RCC 7860 (cell line): ENCODE measurements at places on chromosomes 12 and 14.

DNA sequence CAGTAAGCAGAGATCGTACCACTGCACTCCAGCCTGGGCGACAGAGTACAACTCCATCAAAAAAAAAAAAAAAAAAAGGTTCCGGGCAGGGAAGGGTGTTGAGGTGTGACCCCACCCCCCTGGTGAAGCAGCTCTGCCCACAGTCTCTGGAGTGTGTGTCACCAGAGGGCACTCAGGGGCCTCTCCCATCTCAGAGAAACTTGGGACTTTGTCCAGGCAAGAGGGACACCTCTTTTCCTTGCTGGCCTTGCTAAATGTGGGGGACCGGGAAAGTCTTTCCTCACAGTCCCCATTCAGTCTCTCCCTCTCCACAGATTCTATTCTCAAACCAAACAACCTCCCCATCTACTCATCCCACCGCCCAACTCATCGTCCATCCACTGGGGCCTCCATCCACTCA lies 43.6 kb downstream of the RFLNA start:
- DNase-seq = no peak

- no peak for DNase-seq
Observed at GRCh38 chr12:107042801-107043200, 50.5 kb downstream of the CRY1 start.

GRCh38 chr14:75409316-75410205 lies 18.3 kb upstream of the JDP2 start:
- no peak for DNase-seq

DNA sequence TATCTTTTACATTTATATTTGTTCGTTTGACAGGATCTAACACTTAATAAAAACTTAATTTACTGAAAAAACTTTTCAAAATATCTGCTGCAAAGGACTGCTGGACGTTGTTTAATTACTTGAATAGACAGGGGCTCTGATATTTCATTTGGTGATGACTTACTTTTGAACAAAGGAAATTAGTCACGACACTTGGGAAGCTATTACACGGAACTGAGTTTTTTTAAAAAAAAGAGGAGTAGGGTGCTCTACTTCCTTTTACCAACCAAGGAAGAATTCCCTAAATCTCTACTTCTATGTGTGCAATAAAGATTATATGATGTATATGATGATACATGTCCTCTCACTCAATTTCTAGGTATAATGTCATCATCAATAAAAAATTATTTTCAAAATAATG lies 4.7 kb downstream of the FGD6 start:
- no peak for DNase-seq

GRCh38 chr12:93592641-93593406 lies 20.3 kb downstream of the SOCS2 start:
- no peak for DNase-seq

DNA sequence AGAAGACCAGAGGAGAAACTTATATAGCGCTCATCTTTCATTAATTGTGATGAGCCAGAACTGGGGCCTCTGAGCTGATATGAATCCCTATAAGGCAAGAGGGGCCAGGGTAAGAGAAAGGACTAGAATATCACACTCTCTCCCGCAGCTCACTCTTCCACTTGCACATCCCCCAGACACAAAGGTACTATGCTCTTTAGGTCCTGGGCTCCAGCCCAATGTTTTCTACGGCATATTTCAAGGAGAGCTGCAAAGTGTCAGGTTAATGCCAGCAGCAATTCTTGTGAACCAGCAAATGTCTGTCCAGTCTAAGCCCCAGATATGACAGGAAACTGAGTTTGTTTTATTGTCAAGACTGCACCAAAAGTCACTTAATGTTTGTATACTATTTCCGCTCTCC lies 29.4 kb downstream of the PPP2R5E start:
- DNase-seq = no peak
